ENCODE measurements at places on chromosomes 5 and 9.
A peak's percentile ranks its signal among the peaks of the same experiment; 100 is the strongest.

DNA sequence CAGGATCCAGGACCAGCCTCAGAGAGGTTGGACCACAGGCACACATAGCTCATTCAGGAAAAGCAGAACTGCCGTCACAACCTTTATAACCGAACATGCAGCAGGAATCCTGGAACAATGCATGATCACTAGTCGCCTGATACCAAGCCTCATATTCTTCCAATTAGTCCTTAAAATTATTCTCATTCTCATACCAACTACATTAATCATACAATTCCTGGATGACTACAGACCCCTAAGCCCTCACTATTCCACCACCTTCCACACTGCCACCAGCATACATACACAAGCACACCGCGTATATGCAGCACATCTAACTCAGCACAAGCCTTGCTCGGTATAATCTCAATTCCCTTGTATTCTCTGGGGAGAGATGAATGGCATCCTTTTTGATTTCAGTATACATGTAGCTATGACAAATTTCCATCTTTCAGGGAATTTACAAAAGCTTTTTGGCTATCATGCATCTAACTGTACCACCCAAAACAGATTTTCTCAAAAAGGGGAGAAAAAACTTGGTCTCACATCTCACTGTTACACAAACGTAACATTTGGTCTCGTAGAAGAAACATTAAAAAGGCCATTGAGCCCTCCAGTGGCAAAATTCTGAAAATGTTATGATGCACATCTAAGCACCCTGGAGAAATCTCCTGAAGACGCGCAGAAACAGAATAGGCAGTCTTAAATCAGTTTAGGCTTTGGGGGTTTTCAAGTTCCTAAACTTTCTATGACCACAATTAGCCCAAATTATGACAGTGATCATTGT is 46.2 kb downstream of the MCTP1 start:
- peak; percentile 15 for DNase-seq

GRCh38 chr9:27065288-27065687 is 43.7 kb upstream of the TEK start:
- DNase-seq, result no peak

- DNase-seq, result no peak
Observed at GRCh38 chr5:2066373-2066772, 183.6 kb upstream of the IRX4 start.

DNA sequence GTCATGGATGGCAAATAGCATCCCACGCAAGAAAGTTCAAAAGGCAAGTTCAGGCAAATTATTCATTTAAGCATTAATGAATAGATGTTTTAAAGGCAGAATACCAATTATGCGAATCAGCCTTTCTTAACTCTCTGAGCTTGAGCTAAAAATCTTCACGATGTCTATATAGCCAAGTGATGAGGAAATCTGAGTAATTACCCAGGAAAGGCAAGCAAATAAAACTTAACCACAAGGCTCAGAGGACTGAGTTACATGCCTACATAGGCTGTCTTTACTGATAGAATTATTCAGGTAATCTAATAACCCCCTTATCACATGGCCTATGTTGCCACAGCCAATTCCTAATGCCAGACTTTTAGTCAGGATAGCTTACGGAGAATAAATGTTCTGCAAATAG is 120.8 kb upstream of the MTAP start:
- DNase-seq, result peak; percentile 89

- DNase-seq, result no peak
Observed at GRCh38 chr5:138472353-138472752, 7.1 kb downstream of the EGR1 start.

- no peak for DNase-seq
Observed at GRCh38 chr9:20551835-20552234, 70.5 kb downstream of the MLLT3 start.

GRCh38 chr5:91875196-91875779 is 492.2 kb upstream of the ARRDC3 start:
- no peak for DNase-seq

- DNase-seq, result no peak
Observed at GRCh38 chr5:3701694-3702093, 106.1 kb downstream of the IRX1 start.

- peak; percentile 58 for DNase-seq
Observed at GRCh38 chr9:91711755-91712601, 238.1 kb downstream of the ROR2 start.

DNA sequence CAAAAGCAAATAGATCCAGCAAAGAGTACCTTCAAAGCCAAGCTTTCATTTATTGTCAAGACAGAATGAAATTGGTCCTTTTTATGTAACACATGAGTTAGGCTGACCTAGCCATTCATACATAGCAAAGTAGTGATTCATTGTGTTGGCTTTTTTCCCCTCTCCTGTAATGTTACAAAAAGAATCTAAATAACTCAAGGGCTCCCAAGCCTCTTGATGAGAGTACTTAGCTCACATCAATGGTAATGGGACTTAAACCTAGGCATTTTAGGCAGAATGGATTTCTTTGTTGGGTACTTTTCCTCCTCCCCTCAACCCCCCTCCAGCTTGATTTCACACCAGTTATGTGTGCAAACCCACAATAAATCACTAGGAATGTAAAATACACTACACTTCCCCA is 123.7 kb downstream of the EBF1 start:
- peak; percentile 90 for DNase-seq

DNA sequence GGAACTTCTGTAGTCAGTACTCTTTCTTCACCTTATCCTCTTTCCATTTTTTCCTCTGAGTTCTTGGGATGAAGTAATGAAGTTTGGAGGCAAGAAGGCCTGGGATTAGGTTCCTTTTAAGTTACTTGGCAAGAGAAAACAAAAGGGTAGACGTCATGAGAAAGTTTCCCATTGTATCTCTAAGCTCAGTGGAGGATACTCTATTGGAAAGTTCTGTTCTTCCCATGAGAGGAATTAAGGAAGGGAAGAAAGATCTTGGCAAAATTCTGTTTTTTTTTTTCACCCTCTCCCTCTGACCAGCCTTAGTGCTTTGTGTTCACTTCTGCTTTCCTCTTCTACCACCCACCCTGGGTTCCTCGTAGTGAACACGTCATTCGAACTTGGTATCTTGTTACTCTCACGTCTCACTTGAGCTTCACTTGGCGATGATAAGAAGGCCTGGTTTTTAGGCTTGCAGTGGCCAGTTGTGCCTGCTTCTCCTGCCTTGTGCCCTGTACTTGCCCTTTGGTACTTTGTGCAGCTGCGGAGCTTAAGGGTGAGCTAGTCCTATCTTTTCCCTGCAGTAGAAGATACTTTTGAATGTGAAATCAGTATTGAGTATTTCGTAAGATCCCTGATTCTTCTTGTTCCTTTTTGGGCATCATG is 67.0 kb downstream of the ARHGAP26 start:
- no peak for DNase-seq

- DNase-seq, result peak; percentile 85
Observed at GRCh38 chr5:140261403-140262171, 41.3 kb downstream of the PFDN1 start.

DNA sequence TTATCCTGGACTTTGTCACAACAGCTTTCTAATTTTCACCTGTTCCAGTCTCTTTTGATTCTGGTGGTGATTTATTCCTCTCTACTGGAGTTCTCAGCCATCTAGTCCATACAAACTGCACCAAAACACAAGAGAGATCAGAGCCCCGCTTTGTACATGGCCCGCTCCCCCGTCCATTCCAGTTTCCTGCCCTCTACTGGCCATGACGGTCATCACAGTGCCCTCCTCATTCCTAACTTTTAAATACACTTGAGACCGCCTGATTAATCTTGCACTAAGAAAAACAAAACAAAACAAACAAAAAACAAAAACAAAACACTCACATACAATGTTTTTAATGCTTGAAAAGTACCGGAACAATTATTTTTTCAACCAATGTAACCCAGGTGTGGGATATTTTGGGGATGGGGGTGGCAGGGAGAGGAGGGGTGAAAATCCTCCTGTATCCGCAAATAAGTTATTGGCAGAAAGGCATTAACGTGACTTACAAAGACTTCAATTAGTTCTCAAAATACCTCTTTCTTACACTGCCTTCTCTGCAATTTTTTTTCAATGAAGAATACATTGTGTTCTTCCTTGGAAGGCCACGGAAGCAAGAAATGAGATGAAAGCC is 84.8 kb upstream of the PAM start:
- no peak for DNase-seq

- DNase-seq, result no peak
Observed at GRCh38 chr9:20606652-20607051, 15.6 kb downstream of the MLLT3 start.

GRCh38 chr5:128494516-128494915 is 43.5 kb downstream of the FBN2 start:
- DNase-seq, result no peak

GRCh38 chr5:32503261-32503660 is 58.7 kb upstream of the ZFR start:
- DNase-seq, result no peak

GRCh38 chr9:136763649-136764035 is 676 bp downstream of the LCN15 start:
- DNase-seq, result no peak

GRCh38 chr9:137820161-137820855 is 57.3 kb upstream of the CACNA1B start:
- DNase-seq, result peak; percentile 4

DNA sequence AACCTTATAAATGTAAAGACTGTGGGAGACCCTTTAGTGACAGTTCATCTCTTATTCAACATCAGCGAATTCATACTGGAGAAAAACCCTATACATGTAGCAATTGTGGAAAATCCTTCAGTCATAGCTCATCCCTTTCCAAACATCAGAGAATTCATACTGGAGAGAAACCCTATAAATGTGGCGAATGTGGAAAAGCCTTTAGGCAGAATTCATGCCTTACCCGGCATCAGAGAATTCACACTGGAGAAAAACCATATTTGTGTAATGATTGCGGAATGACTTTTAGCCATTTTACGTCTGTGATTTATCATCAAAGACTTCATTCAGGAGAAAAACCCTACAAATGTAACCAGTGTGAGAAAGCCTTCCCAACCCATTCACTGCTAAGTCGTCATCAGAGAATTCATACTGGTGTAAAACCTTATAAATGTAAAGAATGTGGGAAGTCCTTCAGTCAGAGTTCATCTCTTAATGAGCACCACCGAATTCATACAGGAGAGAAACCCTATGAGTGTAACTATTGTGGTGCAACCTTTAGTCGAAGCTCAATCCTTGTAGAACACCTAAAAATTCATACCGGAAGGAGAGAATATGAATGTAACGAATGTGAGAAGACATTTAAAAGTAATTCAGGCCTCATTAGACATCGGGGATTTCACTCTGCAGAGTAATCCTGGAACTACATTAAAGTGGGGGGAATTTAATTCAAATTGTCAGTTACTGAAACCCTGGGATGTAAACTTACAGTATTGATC is 17.7 kb downstream of the ZNF483 start:
- DNase-seq, result no peak

DNA sequence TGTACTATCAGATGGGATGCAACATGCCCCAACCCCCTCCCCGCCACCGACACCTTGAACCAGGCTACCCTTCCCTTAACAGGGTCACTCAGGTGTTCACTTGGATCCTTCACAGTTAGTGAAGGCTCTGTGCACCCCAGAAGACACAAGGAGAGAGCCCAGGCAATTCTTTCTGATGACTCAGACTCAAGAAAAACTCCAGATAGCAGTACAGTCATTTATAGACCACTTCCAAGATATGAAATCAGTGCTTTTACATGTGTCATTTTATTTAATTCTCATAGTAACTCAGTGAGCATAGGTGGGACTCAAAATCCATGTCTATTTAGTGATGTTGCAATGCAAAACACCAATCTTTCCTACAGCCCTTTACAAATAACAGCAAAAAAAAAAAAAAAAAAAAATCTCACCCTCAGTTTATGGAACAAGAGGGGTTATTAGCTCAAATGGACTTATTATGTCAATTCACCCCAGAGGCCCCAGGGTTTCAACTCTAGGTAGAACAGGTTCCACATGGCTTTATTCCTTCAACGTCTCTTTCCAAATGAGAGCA is 71.9 kb downstream of the FOXD1 start:
- peak; percentile 49 for DNase-seq

- peak; percentile 41 for DNase-seq
Observed at GRCh38 chr9:85900504-85901201, 40.3 kb upstream of the NAA35 start.

DNA sequence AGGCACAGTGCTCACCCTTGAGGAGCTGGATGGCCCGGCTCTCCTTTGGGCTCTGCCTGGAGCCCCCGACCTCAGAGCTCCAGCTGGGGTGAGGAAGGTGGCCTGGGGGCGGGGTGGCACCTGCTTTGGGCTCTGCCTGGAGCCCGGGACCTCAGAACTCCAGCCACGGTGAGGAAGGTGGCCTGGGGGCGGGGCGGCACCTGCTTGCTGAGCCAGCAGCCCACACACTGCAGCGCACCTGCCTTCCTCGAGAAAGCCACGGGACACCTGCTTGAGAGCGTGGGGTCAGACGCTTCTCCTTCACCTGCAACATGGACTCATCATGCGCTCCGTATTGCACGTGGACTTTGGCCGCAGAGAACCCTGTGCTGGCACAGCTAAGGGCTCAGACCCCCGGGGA is 51.8 kb downstream of the IRX2 start:
- no peak for DNase-seq

DNA sequence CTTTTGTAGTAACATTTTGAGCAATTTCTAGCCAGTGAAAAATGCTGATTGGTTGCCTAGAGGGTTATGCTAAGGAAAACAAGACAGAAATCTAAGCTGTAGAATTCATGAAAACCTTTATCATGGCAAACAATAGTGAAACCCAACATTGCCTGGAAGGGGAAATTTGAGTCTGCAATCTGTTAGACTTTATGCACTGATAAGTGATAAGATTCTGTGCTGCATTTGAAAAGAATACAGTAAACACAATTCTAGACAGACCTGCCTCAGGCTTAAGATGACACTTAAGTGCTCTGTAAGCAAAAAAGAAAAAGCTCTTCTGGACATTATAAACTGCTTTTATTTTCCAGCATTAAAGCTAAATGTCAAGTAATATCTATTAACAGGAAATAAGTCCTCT is 519.3 kb downstream of the ISL1 start:
- DNase-seq, result no peak

- no peak for DNase-seq
Observed at GRCh38 chr5:28896949-28897348, 1858.6 kb upstream of the CDH9 start.

GRCh38 chr9:116331241-116331640 is 177.7 kb downstream of the PAPPA start:
- no peak for DNase-seq

- no peak for DNase-seq
Observed at GRCh38 chr9:9783211-9783610, 829.6 kb downstream of the PTPRD start.

- no peak for DNase-seq
Observed at GRCh38 chr5:149030838-149031397, 31.9 kb downstream of the SH3TC2 start.

- no peak for DNase-seq
Observed at GRCh38 chr5:148748702-148749392, 77.6 kb upstream of the ADRB2 start.

GRCh38 chr5:35067985-35068384 is 20.2 kb upstream of the AGXT2 start:
- DNase-seq, result no peak
